ENCODE measurements at places on chromosomes 5 and 9. TPM values are rescaled to one million over a fixed set of nuclear protein-coding genes. Genes with fewer than 3 reads are reported as not detected.
A peak's percentile ranks its signal among the peaks of the same experiment; 100 is the strongest.

DNA sequence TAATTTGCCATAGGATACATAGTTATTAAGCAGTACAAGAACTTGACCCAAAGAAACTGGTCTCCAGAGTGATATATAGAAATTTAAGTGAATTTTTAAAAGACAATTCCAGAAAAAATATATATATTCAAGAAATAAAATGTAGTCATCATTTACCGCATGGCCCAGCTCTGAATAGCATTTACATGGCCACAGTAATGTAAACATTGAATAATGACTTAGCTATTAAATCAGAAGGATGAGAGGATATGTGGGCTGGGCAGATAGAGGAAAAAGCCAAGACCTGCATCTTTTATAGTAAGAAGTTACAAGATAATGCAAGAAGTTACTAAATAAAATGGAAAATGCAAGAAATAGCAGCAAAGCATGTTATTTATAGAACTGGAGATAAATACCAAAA is 405.2 kb upstream of the WWC1 start:
- no peaks in the 10 kb centered on the region for H3K27me3 ChIP-seq
- H3K4me1 ChIP-seq, result no peaks in the 10 kb centered on the region
- no peak for DNase-seq
- H3K36me3 ChIP-seq, result no peaks in the 10 kb centered on the region
- H3K4me3 ChIP-seq, result no peak overlapping the region
- H3K27ac ChIP-seq, result no peak overlapping the region

SHC3 gene
- total RNA-seq, result 1.0 TPM

DNA sequence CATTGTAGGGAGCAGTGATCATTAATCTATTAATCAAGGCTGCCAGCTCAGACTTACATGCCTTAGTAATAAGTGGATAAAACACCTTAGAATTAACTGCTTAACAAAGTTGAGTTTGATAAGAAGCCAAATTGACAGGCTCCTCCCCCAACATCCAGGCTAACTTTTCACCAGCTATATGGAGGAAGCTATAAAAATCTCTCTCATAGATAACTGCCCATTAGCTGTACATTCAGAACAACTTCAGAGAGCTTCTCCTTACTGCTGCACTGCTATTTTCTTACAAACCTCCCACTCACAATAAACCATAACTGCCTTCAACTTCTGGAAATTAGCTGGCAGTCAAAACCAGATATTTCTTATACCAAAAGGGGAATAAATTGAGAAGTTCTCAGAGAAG is 364.1 kb downstream of the PRELID2 start:
- H3K4me1 ChIP-seq, result no peaks in the 10 kb centered on the region
- no peak overlapping the region for H3K4me3 ChIP-seq
- no peak for DNase-seq
- H3K36me3 ChIP-seq, result no peaks in the 10 kb centered on the region

DNA sequence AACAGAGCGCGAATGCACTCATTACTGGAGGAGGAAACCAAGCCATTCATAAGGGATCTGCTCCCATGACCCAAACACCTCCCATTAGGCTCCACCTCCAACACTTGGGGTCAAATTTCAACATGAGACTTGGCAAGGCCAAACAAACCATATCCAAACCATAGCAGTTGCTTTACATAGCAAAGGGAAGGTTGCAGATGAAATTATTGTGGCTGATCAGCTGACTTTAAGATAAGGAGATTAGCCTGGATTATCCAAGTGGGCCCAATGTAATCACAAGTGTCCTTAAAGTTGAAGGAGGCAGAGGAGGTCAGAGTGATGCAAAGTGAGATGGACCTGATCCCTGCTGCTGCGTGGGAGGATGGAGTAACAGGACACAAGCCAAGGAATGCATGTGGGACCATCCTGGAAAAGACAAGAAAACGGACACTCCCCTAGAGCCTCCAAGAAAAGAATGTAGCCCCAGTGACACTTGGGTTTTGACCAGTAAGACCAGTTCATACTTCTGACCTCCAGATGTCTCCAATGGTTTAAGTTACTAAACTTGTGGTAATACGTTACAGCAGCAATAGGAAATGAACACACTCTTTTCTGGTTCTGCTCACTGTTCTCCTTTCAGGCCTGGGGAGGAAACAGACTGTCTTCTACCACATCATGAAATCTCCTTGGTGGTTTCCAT is 167.3 kb downstream of the GNAQ start:
- no peak for DNase-seq
- no peak overlapping the region for H3K27ac ChIP-seq
- H3K4me1 ChIP-seq, result no peaks in the 10 kb centered on the region
- no peaks in the 10 kb centered on the region for H3K36me3 ChIP-seq
- H3K27me3 ChIP-seq, result no peaks in the 10 kb centered on the region

QRFP gene
- not detected for total RNA-seq

CREBRF gene
- 20.9 TPM for total RNA-seq

DNA sequence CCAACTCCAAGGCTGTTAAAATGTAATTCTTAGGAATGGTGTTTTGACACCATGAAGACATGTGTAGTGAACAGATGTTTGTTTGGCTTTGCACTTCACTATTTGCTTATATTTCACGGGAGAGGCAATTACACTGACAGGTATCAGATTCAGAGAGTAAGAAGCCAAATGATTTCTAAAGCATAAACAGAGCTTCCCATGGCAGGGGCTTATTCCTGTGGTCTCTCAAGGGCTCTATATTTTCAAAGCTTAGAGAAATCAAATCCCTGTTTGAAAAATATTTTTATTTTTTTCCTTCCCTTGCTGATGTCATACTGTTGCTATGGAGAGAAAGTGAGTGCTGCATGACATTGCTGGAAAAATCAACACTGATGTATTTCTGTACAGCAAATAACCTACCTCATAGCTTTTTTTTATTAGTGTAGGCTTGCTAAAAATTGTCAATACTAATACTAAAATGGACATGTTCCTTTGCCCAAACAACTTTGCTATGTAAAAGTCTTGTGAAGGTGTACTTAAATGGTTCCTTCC is 161.4 kb downstream of the GIN1 start:
- no peak overlapping the region for H3K4me3 ChIP-seq
- H3K36me3 ChIP-seq, result peaks cover 51% of the 10 kb centered on the region

GRCh38 chr9:76808636-76809035 is 44.4 kb downstream of the PCA3 start:
- H3K27me3 ChIP-seq, result no peaks in the 10 kb centered on the region
- no peak overlapping the region for H3K27ac ChIP-seq
- H3K4me3 ChIP-seq, result no peak overlapping the region
- no peak for DNase-seq
- no peaks in the 10 kb centered on the region for H3K36me3 ChIP-seq

CXCL14 gene
- total RNA-seq, result 0.33 TPM

DNA sequence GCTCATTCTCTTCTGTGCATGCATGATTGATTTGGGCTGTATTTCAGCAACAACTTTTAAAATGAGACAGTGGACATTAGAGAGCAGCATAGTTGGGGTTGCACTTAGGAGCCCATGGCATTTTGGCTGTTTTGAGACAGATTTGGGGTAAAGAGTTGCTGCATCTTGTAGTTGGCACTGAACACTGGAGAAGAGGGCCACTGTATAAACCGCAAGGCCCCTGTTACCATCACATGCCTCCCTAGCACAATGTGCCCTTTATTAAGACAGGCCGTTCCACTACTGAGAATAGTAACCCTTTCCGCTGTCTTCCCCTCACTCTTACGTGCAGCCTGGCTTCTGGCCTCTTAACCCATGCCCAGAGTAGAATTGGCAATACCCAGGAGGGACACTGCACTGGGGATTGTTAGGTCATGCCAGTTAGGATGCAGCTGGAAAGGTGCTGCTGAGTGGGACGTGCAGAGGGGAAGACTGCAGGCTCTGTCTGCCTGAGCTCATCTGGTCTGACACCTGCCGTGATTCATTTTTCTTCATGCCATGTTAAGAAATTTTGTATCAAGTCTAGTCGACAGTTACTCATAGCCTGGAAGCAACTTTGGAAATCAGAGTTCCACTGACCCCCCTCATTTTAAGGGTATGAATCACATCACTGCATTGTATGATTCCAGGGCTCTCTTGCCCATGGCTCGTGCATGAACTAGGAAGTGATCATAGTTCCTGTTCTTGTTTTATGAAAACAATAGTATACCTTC is 146.9 kb upstream of the DMRT1 start:
- H3K27me3 ChIP-seq, result no peaks in the 10 kb centered on the region
- peak overlapping the region; percentile 42 for H3K4me3 ChIP-seq
- H3K36me3 ChIP-seq, result peaks cover 10% of the 10 kb centered on the region
